Activated CD8-positive, alpha-beta memory T cell treated with anti-CD3 and anti-CD28 coated beads for 48 hours (primary cell): ENCODE measurements at places on chromosomes 7 and 10.

DNA sequence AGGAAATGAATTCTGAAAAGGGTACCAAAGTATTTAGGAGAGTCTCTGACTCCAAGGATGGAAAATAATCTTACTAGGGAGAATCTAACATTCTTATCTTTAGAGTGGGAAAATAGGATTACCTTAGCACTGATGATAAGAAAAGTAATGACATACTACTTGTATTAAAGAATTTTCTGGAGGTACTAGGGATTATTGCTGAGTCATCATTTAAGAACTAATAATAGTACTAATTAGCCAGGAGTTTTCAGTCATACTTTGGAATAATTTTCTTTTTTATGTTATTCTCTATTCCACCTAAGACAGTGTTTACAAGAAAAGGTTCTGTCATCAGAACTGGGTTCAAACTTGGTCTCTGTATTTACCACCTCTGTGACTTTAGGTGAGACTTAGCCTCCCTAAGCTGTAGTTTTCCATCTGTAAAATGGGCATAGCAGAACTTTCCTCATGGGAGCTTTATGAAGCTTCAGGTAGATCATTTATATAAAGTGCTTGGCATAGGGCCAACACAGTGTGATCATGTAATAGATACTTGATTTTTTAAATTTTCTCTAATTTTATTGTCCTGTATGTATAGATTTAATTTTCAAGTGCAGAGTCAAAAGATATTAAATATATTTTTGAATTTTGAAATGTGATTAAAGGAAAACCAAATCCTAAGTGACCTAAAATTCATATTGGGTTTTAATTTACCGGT, 20.4 kb downstream of the ITGB8 start:
- DNase-seq: no peak

- no peak for DNase-seq
Measured at GRCh38 chr7:52100-52499, 140.3 kb upstream of the FAM20C start.

DNA sequence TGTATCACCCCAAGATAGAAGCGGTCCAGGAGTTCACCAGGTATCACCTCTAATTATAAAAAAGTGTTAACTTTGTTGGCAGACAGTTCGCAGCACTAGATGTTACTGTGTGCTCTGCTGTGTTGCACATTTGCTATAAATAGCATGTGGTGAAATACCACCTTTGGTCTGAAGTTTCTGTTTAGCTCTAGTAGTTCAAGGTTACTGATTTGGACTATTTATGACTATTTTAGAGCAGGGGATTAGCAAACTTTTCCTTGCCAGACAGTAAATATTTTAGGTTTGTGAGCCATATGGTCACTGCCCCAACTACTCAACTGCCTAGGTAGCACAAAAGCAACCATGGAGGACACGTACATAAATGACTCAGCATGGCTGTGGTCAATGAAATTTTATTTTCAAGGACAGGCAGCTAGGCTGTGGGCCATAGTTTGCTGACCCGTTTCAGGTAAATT, 16.5 kb downstream of the DENND10 start:
- DNase-seq: no peak

GRCh38 chr10:4939224-4940072, 23.8 kb upstream of the AKR1C1 start:
- no peak for DNase-seq

- DNase-seq: no peak
Measured at GRCh38 chr7:85094046-85094725, 92.7 kb downstream of the SEMA3D start.

GRCh38 chr7:155814316-155815276, 2.3 kb upstream of the SHH start:
- DNase-seq: no peak

- DNase-seq: no peak
Measured at GRCh38 chr10:20327954-20328353, 511.7 kb downstream of the PLXDC2 start.

DNA sequence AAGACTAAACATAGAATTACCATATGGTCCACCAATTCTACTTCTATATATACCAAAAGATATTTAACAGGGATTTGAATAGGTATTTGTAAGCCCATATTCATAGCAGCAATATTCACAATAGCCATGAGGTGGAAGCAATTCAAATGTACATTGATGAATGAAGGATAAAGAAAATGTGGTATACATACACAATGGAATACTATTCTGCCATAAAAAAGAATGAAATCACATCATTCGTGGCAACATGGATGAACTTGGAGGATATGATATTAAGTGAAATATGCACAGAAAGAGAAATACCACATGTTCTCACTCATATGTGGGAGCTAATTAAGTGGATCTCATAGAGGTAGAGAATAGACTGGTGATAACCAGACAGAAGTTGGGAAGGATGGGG, 34.1 kb upstream of the GPR22 start:
- no peak for DNase-seq

GRCh38 chr10:131946880-131947279, 34.8 kb downstream of the BNIP3 start:
- no peak for DNase-seq

- DNase-seq: no peak
Measured at GRCh38 chr7:1670894-1671593, 967 bp downstream of the ELFN1 start.

DNA sequence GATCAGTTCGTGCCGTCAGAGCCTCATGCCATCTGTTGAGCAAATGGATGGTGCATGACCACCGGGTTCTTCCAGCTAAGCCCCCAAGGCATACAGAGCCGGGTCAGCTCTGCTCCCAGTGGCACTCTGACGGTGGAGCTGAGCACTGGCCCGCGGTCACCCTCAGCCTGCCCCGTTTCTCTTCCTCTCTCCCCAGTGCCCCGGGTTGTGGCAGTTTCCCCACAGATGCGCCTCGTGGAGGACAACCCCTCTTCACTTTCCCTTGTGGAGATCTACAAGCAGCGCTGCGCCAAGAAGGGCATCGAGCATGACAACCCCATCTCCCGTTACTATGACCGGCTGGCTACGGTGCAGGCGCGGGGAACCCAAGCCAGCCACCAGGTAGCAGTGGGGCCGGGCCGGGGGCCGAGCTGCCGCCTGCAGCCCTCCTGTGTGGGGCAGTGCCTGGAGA, 129.9 kb downstream of the TRRAP start:
- DNase-seq: no peak

GRCh38 chr7:1512781-1513656, 8.8 kb upstream of the INTS1 start:
- DNase-seq: no peak

- no peak for DNase-seq
Measured at GRCh38 chr10:13674645-13675588, 88.2 kb downstream of the PRPF18 start.

DNA sequence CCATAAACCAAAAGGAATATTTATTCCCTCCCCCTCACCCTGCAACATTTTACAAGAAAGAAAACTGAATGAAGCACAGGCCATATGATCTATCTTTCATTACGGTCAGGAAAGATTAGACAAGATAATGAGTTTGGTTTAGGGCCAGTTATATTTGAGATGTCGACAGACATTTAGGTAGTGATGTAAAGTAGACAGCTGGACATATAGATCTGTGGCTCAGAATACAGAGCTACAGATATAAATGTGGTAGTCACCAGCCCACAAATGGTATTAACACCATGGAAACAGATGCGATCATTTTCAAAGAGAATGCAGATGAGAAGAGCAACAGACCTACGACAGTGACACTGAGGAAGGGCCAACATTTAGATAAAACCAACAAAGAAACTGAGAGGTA, 142.5 kb downstream of the SRPK2 start:
- DNase-seq: no peak

DNA sequence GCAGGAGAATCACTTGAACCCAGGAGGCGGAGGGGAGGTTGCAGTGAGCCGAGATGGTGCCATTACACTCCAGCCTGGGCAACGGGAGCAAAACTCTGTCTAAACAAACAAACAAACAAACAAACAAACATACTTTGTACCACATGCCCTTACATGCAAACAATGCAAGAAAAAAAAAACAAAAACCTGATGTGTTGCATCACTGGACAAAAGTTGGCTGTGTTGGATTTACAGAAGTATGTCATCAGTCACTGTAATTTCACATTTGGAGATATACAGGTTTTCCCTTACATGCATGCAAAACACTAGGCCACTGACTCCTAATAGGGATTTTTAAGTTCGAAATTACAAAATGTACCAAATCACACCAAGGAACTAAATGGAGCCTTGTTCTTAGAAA, 138.5 kb downstream of the SRPK2 start:
- DNase-seq: no peak

DNA sequence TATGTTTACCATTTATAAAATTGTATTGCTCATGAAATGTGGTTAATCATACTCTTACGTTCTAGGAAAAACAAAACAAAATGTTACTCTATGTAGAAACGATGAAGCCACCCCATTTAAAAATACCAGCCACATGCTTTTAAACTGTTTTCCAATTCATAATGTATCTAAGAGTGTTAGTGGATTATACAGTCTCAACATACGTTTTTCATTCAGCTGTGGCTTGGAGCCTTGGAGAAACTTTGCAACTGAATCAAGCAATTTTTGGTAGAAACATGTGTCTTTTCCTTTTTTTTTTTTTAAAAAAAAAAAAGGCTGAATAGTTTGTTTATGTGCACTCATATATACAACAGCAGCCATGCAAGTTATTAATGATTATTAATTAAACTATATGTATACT, 378.0 kb upstream of the SEMA3D start:
- no peak for DNase-seq

GRCh38 chr10:67663449-67664087, 32.4 kb downstream of the CTNNA3 start:
- no peak for DNase-seq

GRCh38 chr7:53422291-53422690, 386.9 kb downstream of the POM121L12 start:
- DNase-seq: no peak

- no peak for DNase-seq
Measured at GRCh38 chr10:74822521-74823089, 3.8 kb upstream of the KAT6B start.

GRCh38 chr7:16646472-16647072, 591 bp downstream of the BZW2 start:
- no peak for DNase-seq

GRCh38 chr10:126500866-126501265, 112.6 kb upstream of the ADAM12 start:
- no peak for DNase-seq

DNA sequence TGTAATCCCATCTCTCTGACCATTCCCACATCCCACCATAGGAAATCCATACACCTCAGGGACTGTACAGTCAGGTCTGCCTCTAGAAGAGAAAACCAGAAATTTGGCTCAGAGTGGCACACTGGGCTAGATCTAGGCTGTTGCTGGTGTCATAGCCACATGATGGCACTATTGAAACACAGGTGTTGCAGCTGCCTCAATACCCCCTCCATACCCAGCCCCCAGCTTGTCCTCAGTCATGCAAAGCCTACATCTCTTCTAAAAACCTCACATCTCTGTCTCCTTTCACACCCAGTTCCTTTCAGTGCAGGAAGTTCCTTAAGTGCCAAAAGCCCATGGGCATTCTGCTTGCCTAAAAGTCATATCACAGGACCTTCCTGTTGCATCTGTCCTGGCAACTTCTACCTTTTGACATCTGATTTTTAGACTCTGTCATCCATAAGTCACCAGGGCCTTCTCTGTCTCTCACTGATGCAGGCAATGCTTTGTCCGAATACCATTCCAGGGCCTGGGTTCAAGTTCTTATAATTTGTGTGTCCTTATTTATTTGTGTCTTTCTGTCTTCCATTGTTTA, 27.0 kb upstream of the HIBADH start:
- no peak for DNase-seq

GRCh38 chr7:130113887-130114286, 43.6 kb downstream of the KLHDC10 start:
- no peak for DNase-seq

GRCh38 chr10:79020015-79020491, 48.7 kb upstream of the ZMIZ1 start:
- DNase-seq: no peak

- DNase-seq: no peak
Measured at GRCh38 chr10:79116801-79117723, 48.3 kb downstream of the ZMIZ1 start.

DNA sequence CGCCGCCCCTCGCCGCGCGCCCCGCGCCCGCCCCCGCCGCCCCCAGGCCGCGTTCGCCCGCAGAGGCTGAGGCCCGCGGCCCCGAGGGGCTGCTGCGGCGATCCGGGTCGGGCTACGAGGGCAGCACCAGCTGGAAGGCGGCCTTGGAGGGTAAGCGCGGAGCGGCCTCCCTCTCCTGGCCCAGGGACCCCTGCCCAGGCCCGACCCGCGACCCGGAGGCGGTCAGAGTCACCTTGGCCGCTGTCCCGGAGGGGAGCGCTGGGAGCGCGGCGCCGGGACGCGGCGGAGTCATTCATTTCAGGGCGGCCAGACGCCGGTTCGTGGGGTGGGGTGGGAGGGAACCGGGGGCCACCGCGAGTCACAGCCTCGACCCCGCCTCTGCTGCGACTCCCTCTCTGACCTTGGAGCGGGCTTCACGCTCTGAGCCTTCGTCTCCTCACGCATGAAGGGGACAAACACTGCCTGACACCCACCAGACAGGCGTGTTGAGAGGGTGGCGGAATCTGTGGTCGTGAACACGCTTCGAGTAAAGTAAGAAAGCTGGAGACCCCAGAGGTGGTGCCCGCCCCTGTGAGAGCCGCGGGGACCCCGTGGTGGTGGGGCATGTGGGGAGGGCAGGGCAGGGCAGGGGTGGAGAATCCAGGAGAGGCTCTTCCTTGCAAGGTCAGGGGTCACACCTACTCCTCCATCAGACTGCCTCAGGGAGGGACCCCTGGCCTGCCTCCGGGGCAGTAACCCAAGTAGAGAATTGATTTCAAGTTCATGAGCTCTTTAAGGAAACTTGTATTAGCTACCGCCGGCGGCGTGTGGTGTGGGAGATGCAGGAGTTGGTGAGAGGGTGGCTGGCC, 707 bp downstream of the CLEC2L start:
- DNase-seq: no peak

DNA sequence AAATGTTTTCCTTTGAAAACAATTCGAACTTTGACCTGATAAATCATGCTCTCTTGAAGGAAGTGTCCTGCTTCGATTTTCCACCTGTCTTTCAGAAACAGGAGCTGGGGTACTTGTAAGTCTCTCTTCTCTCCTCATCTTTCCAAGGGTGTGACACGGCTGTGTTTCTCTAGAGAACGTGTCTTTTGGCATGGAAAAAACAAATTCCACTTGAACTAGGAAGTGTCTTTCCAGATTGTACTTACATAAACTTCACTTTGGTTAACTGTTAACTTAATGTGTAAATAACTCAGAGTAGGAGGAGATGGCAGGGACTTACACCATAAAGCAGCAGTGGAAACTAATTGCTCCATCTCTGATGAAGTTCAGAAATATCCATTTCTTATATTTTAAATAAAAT, 4.2 kb upstream of the CALCR start:
- no peak for DNase-seq

GRCh38 chr10:111598433-111599059, 521.7 kb downstream of the ADRA2A start:
- peak; percentile 0 for DNase-seq

DNA sequence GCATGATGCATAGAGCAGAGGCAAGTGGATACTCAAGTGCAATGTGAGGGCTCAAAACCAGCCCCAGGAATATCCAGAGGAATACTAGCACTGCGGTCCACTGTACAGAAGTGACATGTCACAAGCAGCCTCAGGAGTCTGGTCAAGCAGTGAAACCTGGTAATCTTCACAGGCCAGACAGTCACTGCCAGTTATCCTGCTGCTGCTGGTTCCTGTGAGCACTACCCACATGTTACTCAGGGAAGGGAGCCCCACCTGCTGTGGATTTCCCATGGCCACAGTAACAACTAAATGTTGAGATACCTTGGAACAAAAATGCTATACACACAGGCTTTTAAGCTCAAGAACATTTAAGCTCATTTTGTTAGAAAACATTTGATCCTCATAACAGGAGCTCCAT, 103.0 kb downstream of the RNF133 start:
- no peak for DNase-seq
